ENCODE measurements at places on chromosomes 2 and 18.

DNA sequence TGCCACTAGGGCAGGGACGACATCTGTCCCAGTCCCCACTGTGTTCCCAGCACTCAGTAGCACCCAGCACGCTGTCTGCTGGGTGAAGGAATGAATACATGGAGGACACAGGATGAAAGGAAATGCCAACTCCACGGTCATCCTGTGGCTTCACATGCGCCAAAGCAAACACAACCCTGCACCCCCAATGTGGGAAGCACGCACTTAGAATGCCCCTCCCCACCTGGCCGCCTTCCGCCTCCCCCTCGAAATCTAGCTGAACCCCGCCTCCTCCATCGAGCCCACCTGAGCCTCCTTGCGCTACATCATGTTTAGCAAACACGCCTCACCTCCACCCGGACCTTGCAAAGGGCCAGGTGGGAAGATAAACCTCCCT is 33.9 kb downstream of the ADCY3 start:
- DNase-seq: no peak

DNA sequence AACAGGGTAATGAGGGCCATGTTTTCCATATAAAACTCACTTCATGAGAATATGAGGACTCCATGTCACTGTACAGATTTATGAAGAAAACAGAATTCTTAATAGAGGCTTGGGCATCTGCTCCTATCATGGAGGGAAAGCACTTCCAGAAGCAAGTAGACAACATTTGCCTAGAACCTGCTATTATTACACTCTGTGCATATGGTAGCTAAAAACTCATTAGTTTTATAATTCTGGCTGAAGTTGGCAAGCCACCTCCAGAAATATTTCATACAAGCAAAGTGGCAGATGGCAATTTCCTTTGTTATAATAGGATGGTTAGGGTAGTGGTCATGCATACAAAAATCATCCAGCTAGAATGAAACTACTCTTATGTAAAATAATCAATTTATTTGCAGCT is 65.8 kb upstream of the TLK1 start:
- no peak for DNase-seq

DNA sequence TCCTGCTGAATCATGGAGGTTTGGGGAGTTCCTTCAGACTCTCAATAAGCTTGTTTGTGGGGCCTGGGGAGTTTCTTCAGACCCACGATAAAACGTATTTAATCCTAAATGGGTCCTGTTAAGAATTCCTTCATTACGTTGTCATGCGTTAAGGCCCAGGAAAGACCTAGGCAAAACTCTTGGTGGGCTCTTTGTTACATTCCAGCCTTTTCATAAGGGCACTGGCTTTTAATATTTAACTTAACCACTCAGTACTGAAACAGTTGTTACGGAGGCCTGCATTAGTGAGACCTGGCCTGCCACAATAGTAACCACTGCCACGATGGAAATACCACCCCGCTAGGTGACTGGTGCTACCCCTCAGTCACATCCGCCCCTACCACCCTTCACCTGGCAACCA is 17.5 kb upstream of the BIN1 start:
- no peak for DNase-seq

GRCh38 chr2:31688282-31688681 is 107.5 kb upstream of the SRD5A2 start:
- DNase-seq: no peak

DNA sequence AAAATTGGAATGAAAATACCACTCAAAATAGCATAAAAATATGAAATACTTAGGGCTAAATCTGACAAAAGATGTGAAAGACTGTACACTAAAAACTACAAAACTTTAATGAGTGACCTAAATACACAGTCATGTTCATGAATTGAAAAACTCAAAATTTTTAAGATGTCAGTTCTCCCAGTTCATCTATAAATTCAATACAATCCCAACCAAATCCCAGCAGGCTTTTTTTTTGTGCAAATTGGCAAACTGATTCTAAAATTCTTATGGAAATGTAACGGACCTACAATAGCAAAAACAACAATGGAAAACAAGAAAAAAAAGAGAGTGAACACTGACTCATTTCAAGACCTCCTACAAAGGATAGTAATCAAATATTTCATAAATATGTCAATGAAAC is 4.4 kb upstream of the USP40 start:
- no peak for DNase-seq

GRCh38 chr2:25362434-25363145 is 20.9 kb upstream of the DNMT3A start:
- no peak for DNase-seq

DNA sequence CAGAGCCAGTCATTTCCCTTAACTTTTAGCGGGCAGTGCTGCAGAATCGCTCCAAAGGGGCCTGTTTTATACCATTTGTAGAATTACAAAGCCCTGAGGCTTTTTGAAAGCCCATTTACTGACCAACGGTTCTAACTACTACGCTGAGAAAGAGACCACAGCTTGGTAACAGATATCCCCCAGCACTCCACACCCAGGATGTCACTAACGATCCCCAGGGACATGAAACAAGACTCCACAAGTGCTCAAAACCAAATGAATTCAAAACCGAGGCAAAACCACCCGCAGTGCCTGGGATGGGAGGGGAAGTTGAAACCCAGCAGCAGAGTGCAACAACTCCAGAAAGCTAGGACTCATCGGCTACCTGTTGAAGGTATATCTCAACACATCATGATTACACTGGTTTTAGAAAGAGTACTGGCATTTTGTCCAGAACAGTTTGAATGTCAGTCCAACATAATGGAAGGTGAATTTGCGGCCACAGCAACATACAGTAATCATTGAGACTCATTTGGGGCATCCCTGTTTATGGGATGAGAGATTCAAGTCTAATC is 33.6 kb upstream of the LRP2 start:
- DNase-seq: no peak

- no peak for DNase-seq
Observed at GRCh38 chr2:60551240-60552077, 2.0 kb downstream of the BCL11A start.

DNA sequence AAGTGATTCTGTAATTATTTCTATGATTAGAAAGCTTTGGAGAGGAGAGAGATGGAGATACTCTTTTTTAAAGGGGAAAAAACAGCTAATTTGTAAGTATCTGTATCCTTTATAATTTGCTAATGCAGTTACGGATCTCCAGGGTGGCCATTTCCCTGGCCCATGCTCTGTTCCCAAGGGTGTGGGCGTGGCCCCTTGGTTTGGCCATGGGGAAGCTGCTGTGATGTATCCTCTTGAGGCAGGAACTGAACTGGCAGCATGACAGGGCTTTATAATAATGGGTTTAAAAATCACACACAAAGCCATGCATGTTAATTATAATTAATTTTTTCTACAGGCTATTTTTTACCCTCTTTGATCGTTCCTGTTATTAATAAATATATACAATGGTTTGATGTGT is 27.0 kb downstream of the TRAPPC12 start:
- DNase-seq: no peak

- no peak for DNase-seq
Observed at GRCh38 chr2:106065268-106065982, 128.7 kb downstream of the UXS1 start.

DNA sequence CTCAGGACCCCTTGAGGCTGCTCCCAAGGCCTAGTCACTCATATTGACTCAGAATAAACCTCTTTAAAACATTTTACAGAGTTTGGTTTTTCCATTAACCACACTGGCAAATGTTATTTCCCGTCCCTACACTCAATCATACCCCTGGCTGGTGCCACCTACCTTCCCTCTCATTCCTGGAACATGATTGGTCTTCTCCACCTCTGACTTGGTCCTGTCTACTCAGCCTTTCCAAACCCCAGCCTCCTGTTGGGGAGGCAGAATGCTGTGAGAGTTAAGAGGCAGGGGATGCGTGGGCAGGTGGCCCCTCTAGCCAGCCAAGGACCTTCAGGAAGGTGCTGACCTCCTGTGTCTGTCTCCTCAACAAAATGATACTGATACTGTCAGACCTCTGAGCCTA is 149.3 kb downstream of the CABLES1 start:
- no peak for DNase-seq

DNA sequence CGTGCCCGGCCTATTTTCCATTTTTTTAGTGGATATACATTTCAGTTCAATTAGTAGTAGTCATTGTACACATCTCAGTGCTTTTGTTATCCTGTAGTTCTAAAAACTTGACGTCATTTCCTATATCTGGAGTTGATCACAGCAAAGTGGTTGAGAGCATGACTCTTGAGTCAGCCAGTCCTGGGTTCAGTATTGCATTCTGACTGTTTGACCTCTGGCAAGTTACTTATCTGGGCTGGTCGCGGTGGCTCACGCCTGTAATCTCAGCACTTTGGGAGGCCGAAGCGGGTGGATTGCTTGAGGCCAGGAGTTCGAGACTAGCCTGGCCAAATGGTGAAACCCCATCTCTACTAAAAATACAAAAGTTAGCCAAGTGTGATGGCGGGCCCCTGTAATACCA is 50.4 kb upstream of the PPM1B start:
- DNase-seq: no peak
